SHP77 (cell line): ENCODE measurements at places on chromosomes 4 and X.

GRCh38 chr4:5770051-5770450 lies 59.0 kb downstream of the EVC start:
- DNase-seq: no peak

- DNase-seq: no peak
Measured at GRCh38 chr4:532588-533317, 33.7 kb downstream of the PIGG start.

GRCh38 chr4:23423540-23423939 lies 466.3 kb downstream of the PPARGC1A start:
- no peak for DNase-seq

GRCh38 chrX:121649417-121649816 lies 602.0 kb downstream of the GLUD2 start:
- DNase-seq: no peak

- DNase-seq: peak; percentile 11
Measured at GRCh38 chrX:46202733-46203514, 342.3 kb downstream of the ZNF674 start.

GRCh38 chr4:74886484-74886883 lies 46.4 kb upstream of the PARM1 start:
- DNase-seq: peak; percentile 70

DNA sequence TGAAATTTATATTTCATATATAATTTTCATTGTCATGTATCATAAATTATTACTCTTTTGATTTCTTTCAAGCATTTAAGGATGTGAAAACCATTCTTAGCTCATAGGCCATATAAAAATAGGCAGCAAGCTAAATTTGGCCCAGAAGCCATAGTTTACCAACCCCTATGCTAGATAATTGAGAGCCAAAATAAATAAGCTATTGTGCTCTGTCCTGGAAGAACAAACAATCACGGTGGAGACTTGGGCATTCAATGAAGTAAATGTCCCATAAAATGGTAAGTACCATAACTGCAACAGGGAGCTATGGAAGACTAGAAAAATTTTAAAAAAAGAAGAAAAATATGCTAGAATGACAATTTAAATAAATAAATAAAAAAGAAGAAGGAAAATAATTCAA lies 60.9 kb upstream of the PACRGL start:
- peak; percentile 15 for DNase-seq

DNA sequence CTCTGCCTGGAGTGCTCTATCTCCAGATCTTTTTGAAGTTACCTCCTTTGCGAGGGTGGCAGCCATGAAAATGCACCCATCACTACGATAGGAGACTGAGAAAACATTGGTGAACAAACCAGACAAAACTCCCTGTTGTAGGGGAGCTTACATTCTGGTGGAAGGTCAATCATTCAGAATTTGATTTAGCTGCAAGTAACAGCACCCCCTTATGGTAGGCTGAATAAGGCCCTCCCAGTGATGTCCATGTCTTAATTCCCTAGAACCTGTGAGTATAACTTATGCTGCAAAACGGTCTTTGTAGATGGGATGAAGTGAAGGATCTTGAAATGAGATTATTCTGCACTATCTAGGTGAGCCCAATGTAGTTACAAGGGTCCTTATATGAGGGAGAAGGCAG lies 5.6 kb upstream of the TEC start:
- no peak for DNase-seq

GRCh38 chrX:136048446-136048845 lies 63.2 kb downstream of the SLC9A6 start:
- DNase-seq: no peak

- no peak for DNase-seq
Measured at GRCh38 chr4:120688791-120689190, 233.7 kb downstream of the PRDM5 start.

DNA sequence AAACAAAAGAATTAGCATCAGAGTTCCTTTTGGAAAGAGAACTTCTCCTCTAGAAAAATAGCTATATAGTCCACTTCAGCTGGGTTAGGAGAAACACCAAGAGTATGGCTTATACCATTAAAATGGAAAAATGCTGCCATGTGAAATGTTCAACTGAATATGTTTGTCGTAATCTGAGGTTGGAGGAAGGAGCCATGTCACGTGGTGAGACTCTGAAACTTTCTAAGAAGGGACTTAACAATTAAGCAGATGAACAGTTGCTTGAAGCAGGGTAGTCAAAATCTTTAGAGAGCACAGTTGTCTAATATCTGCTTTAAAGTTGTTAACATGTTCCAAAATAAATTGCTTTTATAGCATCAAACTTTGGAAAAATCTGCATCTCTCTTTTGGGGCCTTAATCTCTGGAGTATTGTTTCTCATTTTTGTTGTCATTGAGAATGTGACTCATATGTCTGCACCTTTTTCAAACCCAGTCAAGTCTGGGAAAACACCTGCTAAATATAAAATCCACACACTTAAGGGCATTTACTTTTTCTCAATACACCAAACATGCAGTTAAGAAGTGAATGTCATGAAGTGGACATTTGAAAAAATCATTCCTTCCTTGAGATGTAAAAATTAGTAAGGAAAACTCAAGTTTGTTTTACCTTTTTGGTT lies 168.8 kb upstream of the PDE5A start:
- DNase-seq: no peak

GRCh38 chrX:153471663-153472280 lies 1.4 kb upstream of the HAUS7 start:
- no peak for DNase-seq

DNA sequence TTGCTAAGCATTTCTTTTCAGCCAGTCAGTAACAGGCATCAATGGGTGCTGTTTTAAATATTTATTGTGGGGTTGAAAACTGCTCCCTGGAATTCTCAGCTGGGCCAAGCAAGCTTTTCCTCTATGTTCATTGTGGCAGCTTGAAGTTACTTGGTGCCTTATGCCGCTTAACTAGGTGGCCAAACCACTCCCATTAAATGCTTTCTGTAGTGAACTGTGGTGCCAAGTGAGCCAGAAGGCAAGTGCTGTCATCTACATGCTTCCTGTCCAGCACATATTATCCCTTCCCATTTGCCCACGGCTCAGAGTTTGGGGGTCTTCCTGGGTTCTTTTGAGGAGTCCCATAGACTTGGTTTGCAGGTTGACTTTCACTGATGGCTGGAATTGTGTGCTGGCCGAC lies 64.8 kb downstream of the TAB3 start:
- DNase-seq: no peak

GRCh38 chr4:122053186-122053585 lies 98.9 kb upstream of the BLTP1 start:
- no peak for DNase-seq

DNA sequence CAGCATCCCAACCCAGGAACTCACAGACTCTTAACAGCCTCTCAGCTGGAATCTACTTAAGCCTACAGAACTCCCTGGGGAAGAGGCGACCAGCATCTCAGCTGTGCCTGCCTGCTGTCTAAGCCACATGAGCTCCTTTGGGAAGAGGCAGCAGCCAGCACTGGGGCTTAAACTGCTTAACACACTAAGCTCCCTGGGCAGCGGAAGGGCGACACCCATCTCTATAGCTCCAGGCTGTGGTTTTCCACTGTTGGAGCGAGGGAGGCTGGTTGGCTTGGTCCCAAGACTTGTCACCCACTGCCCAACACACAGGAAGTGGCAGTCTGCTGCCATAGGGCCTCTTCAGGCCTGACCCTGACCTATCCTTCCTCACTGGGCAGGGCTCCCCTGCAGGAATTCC lies 1544.1 kb upstream of the ADGRL3 start:
- DNase-seq: no peak

GRCh38 chr4:188092824-188093223 lies 16.6 kb downstream of the TRIML2 start:
- DNase-seq: no peak

GRCh38 chr4:185999207-185999606 lies 69.7 kb upstream of the TLR3 start:
- no peak for DNase-seq
